ENCODE measurements at places on chromosomes 6 and 20.

DNA sequence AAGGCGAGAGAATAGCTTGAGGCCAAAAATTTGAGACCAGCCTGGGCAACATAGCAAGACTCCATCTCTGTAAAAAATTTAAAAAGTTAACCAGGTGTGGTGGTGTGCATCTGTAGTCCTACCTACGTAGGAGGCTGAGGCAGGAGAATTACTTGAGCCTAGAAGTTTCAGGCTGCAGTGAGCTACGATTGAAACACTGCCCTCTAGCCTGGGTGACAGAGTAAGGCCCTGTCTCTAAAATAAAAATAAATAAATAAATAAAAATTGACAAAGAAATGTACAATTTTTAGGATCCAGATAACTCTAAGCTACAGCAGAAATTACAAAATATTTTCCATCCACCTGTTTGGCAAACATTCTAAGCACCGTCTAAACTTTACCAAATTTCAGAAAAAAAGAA, 941.0 kb upstream of the ADGRB3 start:
- DNase-seq = no peak

DNA sequence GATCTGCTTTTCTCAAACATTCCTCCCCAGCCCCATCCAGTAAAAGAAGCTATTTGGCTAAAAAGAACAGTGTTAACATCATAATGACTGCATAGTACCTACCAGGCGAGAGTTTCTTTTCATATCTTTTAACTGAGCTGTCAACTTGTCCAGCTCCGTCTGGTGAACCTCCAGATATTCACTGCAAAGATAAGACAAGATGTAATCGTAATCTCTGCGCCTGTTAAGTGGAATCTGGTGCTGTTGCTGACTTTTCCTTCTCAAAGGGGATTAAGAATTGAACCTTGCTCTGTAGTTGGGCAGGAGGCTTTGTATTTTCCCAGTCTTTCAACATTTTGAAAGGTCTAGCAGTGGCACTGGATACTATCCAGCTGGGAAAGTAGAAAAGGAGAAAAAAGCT, 63.0 kb downstream of the RIPOR2 start:
- DNase-seq = no peak

DNA sequence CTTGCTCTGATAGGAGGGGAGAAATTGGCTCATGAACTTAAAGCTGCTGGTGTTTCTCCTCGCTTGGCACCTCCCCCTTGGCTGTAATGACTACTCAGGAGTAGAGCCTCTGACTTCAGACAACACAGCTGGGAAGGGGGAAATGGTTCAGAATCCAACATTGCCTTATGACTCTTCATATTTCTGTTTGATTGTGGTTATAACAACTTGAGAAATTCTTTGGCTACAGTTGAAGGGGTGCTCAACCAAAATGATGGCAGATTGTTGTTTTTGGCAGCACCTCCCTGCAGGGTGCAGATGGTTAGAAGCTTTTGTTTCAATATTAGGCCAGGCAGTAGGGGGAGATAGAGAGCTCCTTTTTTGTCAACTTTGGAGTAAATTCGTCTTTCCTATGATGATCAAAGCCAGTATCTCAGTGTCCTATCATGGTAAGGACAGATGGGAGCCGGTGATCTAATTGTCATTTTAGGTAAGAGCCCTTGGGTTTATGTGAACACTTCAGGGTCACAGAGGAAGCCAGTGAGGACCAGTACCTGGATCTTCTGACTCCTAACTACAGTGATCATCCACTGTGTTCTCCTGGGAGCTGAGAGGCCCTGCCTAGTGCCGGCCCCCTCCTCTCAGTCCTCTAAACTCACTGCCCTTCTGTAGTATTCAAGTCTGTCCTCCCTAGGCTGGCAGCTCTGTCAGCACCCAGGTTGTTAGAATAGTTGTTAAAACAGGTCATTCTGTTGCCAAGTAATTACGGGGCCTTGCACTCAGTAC, 39.9 kb downstream of the RPRD1B start:
- peak; percentile 58 for DNase-seq

GRCh38 chr6:24060982-24061754, 64.8 kb upstream of the NRSN1 start:
- peak; percentile 45 for DNase-seq

Data from MM.1S (cell line).